Activated CD8-positive, alpha-beta memory T cell treated with anti-CD3 and anti-CD28 coated beads for 1 hour (primary cell): ENCODE measurements at places on chromosomes 5 and 9.

GRCh38 chr5:155591273-155591672 is 577.7 kb downstream of the KIF4B start:
- DNase-seq, result no peak

DNA sequence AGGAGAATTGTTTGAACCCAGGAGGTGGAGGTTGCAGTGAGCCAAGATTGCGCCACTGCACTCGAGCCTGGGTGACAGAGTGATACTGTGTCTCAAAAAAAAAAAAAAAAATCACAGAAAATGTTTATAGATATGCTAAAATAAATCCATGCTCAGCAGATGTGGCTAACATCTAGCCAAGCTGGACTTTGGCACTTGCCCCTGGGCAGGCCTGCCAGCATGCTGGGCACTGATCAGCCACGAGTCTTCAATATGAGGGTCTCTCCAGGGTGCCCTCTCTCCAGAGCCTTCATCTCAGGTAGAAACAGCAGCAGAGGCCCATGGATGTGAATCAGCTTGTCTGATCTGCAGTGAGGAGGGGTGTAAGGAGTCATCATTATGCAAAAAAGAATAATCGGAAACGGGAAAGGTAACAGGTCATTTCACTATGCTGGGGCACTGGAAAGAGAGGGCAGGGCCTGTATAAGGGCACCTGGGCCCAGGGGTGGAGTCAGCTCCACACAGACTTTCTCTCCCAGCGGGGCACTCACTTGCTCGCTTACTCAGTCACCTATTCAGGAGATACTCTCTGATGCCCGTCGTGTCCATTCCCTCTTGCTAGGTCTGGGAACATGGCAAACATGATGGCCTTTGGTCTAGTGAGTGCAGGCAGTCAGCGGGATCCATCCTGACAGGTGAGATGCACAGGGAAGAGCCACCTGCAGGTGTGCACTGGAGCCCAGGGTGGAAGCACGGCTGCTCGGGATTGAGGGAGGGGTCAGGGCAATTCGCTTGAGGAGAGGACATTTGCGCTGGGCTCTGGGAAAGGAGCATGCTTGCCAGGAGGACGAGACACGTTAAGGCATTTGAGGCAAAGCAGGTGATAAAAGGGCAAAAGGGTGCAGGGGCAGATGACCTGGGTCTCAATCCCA is 17.1 kb downstream of the RNF44 start:
- DNase-seq, result no peak

DNA sequence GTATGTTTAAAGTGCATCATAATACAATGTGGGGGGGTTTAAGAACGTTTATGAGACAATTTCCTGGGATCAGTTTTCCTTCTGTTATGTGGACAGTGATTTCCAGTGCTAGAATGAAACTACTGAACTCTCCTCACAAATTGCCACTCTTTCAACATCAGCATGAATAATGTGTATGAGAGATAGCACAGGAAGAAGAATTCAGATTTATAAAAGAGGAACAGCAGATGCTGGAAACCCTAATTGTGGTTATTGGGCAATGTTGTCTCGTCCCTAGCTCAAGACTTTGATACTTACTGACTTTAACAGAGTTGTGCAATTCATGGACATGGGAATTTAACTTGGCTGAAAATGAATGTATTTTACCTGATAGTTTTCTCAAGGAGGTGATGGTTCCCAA is 410.8 kb upstream of the MEF2C start:
- DNase-seq, result no peak

- no peak for DNase-seq
Observed at GRCh38 chr5:40480392-40480791, 199.3 kb upstream of the PTGER4 start.

GRCh38 chr9:71368157-71368556 is 246.7 kb upstream of the TRPM3 start:
- DNase-seq, result no peak

GRCh38 chr9:35490155-35490909 is 421 bp downstream of the RUSC2 start:
- DNase-seq, result no peak

DNA sequence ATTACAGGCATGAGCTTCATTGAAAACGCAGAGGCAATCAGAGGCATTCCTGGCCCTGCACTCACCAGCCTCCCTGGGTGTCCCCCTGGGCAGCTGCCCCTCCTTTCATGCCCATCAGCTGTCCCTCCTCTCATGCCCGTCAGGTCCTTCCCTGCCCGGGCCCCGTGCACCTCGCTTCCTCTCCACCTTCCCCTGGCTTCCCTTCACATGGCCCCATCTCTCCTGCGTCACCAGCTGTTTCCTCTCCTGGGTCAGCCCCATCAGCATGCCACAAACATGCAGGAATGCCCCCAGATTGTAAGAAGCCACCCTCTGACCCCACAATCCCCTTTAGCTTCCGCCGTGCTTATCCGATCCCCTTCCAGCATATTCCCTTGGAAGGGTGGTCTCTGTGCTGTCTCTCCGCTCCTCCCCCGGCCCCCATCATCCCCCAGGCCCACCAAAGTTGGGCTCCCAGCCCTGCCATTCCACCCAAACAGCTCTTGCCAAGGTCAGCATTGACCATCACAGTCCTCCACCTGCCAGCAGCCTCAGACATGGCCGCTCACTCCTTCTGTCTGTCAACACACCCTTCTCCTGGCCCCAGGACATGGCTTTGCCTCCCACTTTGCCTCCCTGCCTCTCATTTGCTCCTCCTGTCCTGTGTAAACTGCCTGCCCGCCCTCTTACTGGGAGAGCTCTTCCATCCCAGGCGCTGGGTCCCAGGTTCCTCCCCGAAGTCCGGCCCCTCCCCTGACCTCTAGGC is 98.6 kb upstream of the IER5L start:
- DNase-seq, result no peak

- no peak for DNase-seq
Observed at GRCh38 chr9:9004810-9005209, 1205.2 kb upstream of the DMAC1 start.

- no peak for DNase-seq
Observed at GRCh38 chr5:14487897-14488570, 93.6 kb upstream of the OTULINL start.

- DNase-seq, result no peak
Observed at GRCh38 chr5:67238191-67238590, 41.6 kb upstream of the CD180 start.

- DNase-seq, result no peak
Observed at GRCh38 chr5:143886096-143886495, 74.1 kb downstream of the HMHB1 start.

DNA sequence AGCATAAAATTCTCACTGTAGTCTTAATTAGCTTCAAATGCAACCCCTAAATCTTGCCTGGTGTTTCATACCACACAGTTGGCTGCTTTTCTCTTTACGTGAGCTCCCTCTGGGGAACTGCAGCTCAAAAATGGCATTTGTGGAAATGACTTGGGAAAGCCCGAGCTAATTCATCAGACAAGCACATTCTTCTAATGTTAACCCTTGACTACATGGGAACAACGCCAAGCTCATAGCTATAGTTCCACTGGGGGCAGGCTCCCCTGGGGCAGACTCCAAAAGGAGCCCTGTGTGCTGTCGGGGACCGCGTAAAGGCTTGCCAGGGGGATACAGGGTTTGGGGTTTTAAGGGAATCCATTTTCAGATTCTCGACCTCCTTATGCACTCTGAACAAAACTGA is 301.4 kb upstream of the DAP start:
- no peak for DNase-seq

- DNase-seq, result no peak
Observed at GRCh38 chr5:59819806-59820205, 73.7 kb downstream of the PDE4D start.

DNA sequence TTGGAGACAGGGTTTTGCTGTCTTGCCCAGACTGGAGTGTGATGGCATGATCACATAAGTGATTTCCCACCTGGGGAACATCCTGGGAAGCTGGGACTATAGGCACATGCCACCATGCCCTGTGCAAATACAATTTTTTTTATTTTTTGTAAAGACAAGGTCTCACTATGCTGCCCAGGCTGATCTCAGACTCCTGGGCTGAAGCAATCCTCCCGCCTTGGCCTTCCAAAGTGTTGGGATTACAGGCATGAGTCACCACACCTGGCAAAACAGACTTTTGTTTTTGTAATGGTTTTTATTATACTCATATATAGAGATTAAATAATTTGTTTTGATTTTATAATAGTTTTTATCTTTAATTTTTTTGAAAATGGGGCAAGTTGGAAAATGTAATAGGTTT is 14.7 kb downstream of the DNAJC25 start:
- DNase-seq, result no peak

GRCh38 chr9:20001058-20001457 is 212.2 kb upstream of the SLC24A2 start:
- no peak for DNase-seq

DNA sequence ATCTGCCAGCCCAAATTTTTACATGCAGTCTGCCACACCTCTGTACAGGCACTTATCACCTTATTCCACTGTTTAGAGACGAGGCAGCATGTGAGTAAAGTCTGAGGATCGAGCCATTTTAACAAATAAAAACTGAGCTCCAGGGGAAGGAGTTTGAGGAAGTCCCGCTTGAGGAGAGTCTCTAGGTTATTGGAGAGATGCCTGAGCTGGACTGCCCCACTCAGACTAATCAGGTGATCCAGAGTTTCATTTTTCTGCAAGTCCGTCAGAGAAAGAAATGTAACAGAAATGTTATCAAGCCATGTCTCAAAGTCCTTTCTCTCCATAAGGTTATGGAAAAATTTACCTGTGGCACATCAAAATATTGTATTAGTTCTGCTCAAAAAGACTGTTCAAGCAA is 5.3 kb downstream of the FBXW2 start:
- DNase-seq, result no peak

DNA sequence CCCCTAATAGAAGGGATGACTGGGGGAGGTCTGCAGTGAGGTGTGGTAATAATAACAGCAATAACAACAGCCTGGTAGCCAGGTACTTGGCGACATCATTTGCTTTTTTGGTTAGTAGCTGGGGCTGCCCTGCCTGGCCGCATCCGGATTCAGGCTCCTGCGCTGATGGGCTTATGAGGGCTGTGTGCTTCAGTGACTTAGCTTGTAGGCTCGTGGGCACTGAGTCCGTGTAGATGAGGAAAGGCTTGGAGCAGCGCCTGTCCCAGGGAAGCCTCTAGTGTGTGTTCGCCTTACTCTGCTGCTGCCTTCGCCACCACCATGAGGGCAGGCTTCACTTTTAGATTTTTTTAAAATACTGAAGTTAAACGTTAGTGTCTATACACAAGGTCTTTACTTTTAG is 4.5 kb downstream of the NDUFS6 start:
- DNase-seq, result no peak

- DNase-seq, result no peak
Observed at GRCh38 chr9:504921-505740, 290.5 kb downstream of the DOCK8 start.

GRCh38 chr5:138565100-138565821 is 9.9 kb downstream of the HSPA9 start:
- no peak for DNase-seq

DNA sequence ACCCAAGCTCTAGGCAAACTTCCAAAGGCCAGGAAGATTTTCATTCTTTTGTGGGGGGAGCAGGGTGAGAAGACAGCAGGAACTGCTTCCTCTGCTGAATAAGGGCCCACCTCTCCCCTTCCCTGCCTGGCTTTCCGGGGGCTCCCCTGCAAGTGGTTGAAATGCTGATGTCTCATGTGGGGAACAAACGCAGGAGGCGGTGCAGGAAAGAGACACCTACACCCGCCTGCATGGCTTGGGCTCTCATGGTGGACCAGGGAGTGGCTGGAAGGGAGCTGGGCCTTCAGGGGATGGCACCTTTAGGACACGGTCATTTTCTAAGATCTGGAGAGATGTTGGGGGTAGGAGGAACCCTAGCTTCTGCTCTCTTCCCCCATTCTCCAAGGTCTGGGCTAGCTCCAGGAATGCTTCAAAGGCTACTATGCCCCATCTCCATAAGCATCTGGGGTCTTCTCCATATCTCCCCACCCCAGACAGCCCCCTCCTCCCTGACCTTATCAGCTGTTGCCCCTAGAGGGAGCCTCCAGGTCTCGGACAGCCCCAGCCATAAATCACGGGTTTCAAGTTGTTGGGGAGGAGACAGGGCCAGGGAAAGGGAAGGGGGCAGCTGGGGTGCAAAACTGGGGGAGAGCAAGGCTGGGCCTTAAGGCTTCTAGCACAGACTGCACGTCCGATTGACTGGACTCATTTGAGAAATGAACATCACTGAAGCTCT is 76.6 kb downstream of the PSD2 start:
- no peak for DNase-seq

DNA sequence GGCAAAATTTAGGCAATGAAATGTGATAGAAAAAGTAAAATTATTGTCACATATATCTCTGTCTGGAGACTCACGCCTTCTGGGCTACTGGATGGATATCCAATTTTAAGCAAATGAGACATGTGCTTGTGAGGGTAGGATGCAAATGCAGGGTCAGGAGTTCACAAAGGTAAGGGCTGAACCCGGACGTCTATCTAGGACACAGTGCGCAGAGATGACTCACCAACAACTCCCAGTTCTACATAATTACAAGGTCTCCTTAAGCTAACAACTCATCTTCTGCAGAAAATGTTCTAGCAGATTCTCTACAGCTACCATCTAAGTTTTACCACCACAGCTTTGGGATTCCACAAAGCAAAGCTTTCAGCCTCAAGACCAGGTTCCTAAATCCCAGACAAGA is 160.5 kb downstream of the ENTREP1 start:
- DNase-seq, result no peak

GRCh38 chr9:93902780-93903655 is 52.1 kb downstream of the BARX1 start:
- DNase-seq, result no peak

- DNase-seq, result no peak
Observed at GRCh38 chr5:150710165-150710564, 9.3 kb upstream of the RBM22 start.

DNA sequence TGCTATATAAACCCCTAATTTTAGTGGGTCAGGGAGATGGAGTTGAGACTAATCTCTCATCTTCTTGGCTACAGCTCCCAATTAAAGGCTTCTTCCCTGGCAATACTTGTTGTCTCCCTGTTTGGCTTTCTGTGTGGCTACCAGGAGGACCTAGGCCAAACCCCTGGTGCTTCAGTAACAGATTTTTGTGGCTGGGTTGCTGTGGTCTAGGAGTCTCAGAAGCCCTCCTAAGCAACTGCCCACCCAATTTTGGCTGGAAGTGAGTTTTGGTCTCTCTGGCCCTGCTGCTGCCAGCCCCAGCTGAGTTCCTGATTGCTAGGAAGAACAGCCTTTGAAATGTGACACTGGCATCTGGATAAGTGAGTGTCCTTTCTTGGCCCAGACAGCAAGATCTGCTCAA is 9.8 kb downstream of the RIGI start:
- DNase-seq, result no peak

DNA sequence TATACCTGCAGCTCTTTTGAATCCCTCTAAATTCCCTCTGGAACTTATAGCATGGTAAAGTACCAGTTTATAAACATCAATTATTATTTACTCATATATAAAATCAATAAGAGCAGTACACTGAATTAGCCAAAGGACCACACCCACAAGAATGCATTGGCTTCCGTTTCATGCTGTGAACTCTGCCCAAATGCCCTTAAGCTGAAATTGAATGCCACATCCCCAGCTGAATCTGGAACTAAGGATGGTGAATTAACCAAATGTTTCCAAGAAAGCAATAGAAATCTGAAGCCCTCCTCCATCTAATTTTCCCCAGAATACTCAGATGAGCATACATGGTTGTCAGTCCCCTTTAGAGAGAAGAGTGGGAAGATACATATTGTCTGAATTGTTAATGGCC is 436.4 kb upstream of the FTMT start:
- no peak for DNase-seq

- no peak for DNase-seq
Observed at GRCh38 chr9:115643948-115644727, 509.5 kb upstream of the PAPPA start.
